ENCODE measurements at places on chromosomes 11 and 22.

- DNase-seq, result no peak
These were observed 25.9 kb downstream of the OTOG start for GRCh38 chr11:17572791-17573460.

GRCh38 chr22:42959576-42960509 lies 55.1 kb downstream of the PACSIN2 start:
- no peak for DNase-seq

- no peak for DNase-seq
These were observed 38.8 kb upstream of the MUC5AC start for GRCh38 chr11:1118755-1119603.

GRCh38 chr11:94450048-94450447 lies 43.6 kb downstream of the MRE11 start:
- DNase-seq, result no peak

DNA sequence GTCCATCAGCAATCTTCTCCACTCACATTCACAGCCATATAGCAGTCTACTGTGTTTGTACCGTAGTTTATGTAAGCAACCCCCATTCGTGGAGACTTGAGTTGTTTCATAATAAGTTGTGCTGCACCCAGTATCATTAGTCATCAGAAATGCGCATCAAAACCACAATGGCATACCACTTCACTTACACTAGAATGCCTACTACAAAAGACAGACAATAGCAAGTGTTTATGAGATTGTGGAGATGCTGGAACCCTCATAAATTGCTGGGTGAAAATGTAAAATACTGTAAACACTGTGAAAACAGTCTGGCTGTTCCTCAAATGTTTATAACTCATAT lies 133.3 kb downstream of the ATXN10 start:
- no peak for DNase-seq

DNA sequence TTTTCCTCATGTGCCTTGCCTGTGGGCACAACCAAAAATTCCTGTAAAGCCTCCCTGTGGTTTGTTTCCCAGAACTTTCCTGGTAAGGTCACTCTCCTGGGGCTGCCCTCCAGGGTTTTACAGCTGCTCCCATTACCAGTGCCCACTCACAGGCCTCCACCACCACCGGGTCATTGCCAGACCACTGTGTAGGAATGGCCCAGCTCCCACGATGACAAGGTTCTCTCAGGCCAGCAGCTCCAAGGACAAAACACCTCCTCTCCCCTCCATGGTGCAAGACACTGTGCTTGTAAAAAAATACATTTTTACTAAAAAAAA lies 96.1 kb upstream of the AKIP1 start:
- no peak for DNase-seq
